ENCODE measurements at places on chromosomes 5 and 9.

GRCh38 chr5:112689155-112689909 lies 48.4 kb upstream of the APC start:
- DNase-seq: no peak

DNA sequence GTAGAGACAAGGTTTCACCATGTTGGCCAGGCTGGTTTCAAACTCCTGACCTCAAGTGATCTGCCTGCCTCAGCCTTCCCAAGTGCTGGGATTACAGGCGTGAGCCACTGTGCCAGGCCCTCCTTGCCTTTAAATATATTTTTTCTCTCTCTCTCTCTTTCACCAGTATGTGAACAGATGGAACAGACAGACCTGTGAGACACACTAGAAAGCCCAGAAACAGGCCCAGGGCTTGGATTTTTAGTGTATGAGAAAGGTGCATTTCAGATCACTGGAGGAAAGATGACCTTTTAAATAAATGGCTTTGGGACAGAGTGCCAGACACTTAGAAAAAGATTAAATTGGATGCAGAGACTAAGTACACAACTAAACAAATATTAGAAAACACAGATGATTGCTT lies 3.1 kb downstream of the RASGEF1C start:
- DNase-seq: no peak

- DNase-seq: no peak
These were observed 53.8 kb upstream of the KLF9 start for GRCh38 chr9:70468291-70468690.

GRCh38 chr9:5976674-5977397 lies 38.6 kb downstream of the RANBP6 start:
- no peak for DNase-seq

DNA sequence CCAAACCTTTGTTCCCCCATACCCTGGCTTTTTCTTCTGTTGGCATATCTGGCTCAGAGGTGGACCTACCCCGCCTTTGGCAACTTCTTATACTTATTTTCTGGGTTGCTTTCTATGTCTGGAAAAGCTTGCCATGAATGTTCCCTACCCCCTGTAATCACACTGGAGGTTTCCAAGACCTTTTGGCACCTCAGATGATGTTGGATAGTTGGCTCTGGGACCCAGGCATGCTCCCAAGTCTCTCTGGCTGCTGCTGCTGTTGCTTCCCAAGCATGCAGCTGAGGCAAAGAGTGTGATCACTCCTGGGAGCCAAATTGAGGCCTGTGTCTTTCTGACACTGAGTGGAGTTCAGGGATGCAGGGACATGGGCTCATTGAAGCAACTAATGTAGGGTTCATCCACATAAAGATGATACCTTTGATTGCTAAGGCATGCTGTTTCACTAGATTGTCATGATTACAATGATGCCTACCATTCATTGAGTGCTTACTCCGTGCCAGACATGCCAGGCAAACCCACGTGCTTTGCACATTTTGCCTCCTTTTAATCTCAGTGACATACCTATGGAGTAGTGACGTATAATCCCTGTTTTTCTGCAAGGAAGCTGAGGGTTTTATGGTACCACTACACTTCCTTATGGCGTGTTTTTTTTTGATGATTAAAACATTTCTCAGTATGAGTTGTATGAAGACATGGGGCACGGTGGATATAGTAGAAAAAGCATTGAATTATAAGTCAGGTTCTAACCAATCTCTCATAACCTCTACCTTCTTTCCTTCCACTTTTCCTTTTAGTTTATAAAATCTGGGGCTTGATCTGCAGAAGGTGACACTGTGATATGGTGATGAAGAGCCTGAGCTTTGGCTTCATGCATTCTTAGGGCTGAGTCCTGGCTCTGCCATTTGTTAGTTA lies 73.1 kb downstream of the ARHGAP26 start:
- no peak for DNase-seq

DNA sequence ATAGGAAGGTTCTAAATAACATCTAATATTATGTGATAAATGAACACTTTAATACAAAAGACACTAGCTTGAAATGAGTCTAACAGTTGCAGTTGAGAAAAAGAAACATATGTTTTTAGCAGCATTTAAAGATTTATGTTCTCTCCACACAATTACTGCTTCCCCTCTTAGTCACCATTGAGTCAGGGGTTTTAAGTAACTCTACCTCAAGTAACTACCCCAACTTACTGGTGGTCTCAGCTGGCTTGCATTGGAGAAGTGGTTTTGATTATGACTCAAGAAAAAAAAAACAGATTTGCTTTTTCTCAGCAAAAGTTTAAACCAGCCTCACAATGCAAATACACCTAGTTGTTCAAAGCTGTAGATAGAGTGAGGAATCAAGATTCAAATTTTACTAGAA lies 1216.5 kb upstream of the CDH9 start:
- no peak for DNase-seq

DNA sequence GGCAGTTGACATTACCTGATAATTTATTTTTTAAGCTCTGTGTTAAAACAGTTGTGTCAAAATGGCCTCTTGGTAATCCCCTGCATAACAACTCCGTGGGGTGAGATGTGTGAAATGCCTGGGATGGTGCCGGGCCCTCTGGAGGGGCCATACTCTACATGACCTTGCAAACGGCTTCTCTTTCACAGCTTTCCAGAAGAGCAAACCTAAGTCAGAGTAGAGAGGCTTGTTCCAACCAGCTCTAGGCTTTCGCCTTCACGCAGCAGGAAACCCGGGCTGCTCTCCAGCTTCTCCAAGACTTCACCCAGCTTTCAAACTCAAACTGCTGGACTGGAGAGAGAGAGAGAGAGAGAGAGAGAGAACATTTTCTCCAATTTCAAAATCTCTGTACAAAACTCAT lies 120.1 kb downstream of the SNX18 start:
- no peak for DNase-seq

- DNase-seq: no peak
These were observed 180.2 kb downstream of the RASEF start for GRCh38 chr9:82882748-82883147.

- DNase-seq: no peak
These were observed 26.6 kb downstream of the MLANA start for GRCh38 chr9:5917273-5917672.

Measured in stimulated activated CD4-positive, alpha-beta T cell treated with anti-CD3 and anti-CD28 coated beads, Interleukin-1b, Interleukin-23, amount 100 ng/mL, for 4 hours (primary cell).